ENCODE measurements at places on chromosomes 11 and 22.

DNA sequence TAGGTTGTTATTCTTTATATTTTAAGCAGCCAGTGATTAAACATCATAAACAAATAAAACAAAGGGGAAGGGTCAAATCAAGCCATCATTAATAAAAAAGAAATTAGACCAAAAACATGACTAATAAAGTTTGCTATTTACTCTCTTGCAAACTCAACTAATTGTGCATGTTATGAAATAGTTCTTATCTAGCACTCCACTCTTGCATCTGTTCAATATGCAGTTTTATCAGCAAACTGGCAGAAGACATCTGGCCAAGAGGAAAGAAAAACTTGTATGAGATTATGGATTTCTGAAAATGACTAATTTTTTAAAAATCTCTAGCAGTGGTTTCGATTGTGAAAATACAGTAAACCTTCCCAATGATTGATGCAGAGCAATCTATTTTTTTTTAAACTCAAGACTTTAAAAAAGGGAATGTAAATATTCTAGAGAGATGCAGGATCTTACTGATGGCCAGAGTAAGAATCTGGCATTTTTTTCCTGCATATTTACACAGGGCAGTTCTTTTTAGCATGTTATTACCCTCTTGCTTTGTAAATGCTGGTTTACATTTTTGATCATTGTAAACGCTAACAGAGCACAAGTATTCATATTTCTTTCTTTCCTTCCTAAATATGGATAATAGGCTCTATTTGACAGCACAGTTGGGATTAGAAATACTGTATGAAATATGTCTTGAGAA lies 83.3 kb downstream of the GRIA4 start:
- no peaks in the 10 kb centered on the region for H3K4me1 ChIP-seq
- no peak overlapping the region for H3K4me3 ChIP-seq
- DNase-seq: no peak
- no peaks in the 10 kb centered on the region for H3K36me3 ChIP-seq

DNA sequence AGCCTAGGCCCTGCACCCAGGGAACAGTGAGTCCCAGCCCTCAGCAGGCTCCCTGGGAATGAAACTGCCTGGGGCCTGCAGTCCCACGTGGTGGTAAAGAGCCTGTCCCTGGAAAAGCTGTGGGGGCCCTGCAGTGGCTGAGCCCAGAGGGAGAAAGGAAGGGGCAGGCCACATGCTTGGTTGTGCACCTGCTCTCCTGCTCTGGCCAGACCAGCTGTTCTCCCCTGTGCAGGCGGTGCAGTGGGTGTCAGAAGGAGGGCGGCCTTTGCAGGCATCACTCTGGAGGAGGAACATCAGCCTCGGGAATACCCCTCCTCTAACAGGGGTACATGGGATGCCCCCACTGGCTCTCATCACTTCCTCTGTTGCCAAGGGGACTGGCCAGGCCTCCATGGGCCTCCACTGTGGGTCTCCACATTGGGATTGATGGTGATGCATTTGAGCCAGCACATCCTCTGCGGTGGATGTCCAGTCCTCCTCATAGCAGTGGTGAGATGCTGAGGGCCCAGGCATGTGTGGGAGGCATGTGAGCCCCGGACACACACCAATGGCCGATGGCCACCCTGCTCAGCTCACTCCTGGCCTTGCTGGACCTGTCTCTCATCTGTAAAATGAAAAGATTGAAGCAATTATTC lies 690.4 kb downstream of the BRD1 start:
- H3K4me3 ChIP-seq: no peak overlapping the region
- H3K27ac ChIP-seq: no peak overlapping the region
- no peaks in the 10 kb centered on the region for H3K4me1 ChIP-seq
- H3K36me3 ChIP-seq: no peaks in the 10 kb centered on the region
- no peaks in the 10 kb centered on the region for H3K27me3 ChIP-seq
- DNase-seq: no peak

DNA sequence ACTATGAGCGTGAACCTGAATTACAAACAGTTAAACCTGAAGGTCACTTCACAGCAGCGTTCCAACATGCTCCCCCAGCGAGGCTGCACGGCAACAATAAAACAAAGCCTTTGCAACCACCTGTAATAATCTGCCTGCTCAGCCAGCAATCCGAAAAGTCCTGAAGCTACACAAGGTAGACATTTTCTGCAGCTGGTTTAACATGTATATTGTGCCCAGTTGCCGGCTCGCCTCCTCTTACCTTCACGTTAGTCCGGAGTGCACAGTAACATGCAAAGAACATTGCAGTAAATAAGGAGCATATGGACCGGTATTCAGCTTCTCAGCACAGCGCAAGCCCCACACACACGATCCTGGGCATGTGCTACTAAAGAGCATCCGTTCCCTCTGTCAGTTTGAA lies 704.3 kb downstream of the DLG2 start:
- no peaks in the 10 kb centered on the region for H3K36me3 ChIP-seq
- DNase-seq: no peak
- H3K4me3 ChIP-seq: no peak overlapping the region
- H3K27ac ChIP-seq: no peak overlapping the region
- peaks cover 6% of the 10 kb centered on the region for H3K4me1 ChIP-seq

GRCh38 chr11:1460396-1460985 lies 26.1 kb downstream of the MOB2 start:
- no peak overlapping the region for H3K4me3 ChIP-seq
- peak overlapping the region; percentile 92 for H3K27ac ChIP-seq
- peak; percentile 51 for DNase-seq
- peaks cover 6% of the 10 kb centered on the region for H3K4me1 ChIP-seq
- no peaks in the 10 kb centered on the region for H3K36me3 ChIP-seq

GRCh38 chr11:61689164-61689496 lies 8.9 kb downstream of the DAGLA start:
- no peak overlapping the region for H3K4me3 ChIP-seq
- H3K27ac ChIP-seq: peak overlapping the region; percentile 64
- no peaks in the 10 kb centered on the region for H3K27me3 ChIP-seq
- no peaks in the 10 kb centered on the region for H3K36me3 ChIP-seq
- no peak for DNase-seq

- peaks cover 23% of the 10 kb centered on the region for H3K4me1 ChIP-seq
- no peak for DNase-seq
- H3K27me3 ChIP-seq: no peaks in the 10 kb centered on the region
- H3K36me3 ChIP-seq: no peaks in the 10 kb centered on the region
- H3K4me3 ChIP-seq: no peak overlapping the region
These were observed 12.0 kb downstream of the PLCB3 start for GRCh38 chr11:64263021-64263946.

All from testis (tissue), 5 donors.